Muscle of leg (tissue), 16 donors: ENCODE measurements at places on chromosomes 3 and 15. TPM values are rescaled to one million over a fixed set of nuclear protein-coding genes. Genes with fewer than 3 reads are reported as not detected.
A peak's percentile ranks its signal among the peaks of the same experiment; 100 is the strongest.

DUOXA2 gene
- polyA plus RNA-seq: not detected

COPG1 gene
- polyA plus RNA-seq: 142 TPM

P2RY13 gene
- polyA plus RNA-seq: 0.38 TPM

- DNase-seq: no peak
- no peaks in the 10 kb centered on the region for H3K27me3 ChIP-seq
- no peaks in the 10 kb centered on the region for H3K36me3 ChIP-seq
- no peaks in the 10 kb centered on the region for H3K4me1 ChIP-seq
- H3K4me3 ChIP-seq: no peak overlapping the region
Observed at GRCh38 chr3:169203631-169204550, 459.6 kb downstream of the MECOM start.

GRCh38 chr3:56878074-56878473 lies 76.3 kb upstream of the ARHGEF3 start:
- H3K27me3 ChIP-seq: no peaks in the 10 kb centered on the region
- H3K36me3 ChIP-seq: peaks cover 3% of the 10 kb centered on the region
- H3K27ac ChIP-seq: peak overlapping the region; percentile 87
- H3K4me1 ChIP-seq: peaks cover 18% of the 10 kb centered on the region
- peak; percentile 77 for DNase-seq

GRCh38 chr3:121757087-121757811 lies 7.7 kb upstream of the GOLGB1 start:
- H3K27me3 ChIP-seq: no peaks in the 10 kb centered on the region
- DNase-seq: peak; percentile 76
- no peak overlapping the region for H3K4me3 ChIP-seq

- H3K27me3 ChIP-seq: no peaks in the 10 kb centered on the region
- H3K27ac ChIP-seq: no peak overlapping the region
- no peak for DNase-seq
- H3K4me3 ChIP-seq: no peak overlapping the region
- no peaks in the 10 kb centered on the region for H3K4me1 ChIP-seq
- H3K36me3 ChIP-seq: no peaks in the 10 kb centered on the region
Observed at GRCh38 chr3:50995085-50995824, 320.5 kb downstream of the DOCK3 start.

GRCh38 chr3:72269475-72269874 lies 484.5 kb upstream of the PROK2 start:
- peaks cover 29% of the 10 kb centered on the region for H3K4me1 ChIP-seq
- peaks cover 8% of the 10 kb centered on the region for H3K27me3 ChIP-seq
- DNase-seq: no peak
- H3K36me3 ChIP-seq: no peaks in the 10 kb centered on the region
- H3K27ac ChIP-seq: peak overlapping the region; percentile 62
- H3K4me3 ChIP-seq: no peak overlapping the region

DNA sequence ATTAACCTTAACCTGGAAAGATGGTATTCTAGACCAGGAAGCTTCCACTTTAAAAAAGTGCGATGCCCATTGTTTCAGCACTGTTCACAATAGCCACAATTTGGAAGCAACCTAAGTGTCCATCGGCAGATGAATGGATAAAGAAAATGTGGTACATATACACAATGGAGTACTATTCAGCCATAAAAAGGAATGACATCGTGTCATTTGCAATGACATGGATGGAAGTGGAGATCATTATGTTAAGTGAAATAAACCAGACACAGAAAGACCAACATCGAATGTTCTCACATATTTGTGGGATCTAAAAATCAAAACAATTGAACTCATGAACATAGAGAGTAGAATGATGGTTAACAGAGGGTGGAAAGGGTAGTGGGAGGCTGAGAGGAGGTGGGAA lies 94.2 kb downstream of the NR2F2 start:
- H3K27me3 ChIP-seq: peaks cover 18% of the 10 kb centered on the region
- DNase-seq: no peak
- H3K27ac ChIP-seq: no peak overlapping the region
- H3K4me3 ChIP-seq: no peak overlapping the region
- H3K36me3 ChIP-seq: no peaks in the 10 kb centered on the region

DNA sequence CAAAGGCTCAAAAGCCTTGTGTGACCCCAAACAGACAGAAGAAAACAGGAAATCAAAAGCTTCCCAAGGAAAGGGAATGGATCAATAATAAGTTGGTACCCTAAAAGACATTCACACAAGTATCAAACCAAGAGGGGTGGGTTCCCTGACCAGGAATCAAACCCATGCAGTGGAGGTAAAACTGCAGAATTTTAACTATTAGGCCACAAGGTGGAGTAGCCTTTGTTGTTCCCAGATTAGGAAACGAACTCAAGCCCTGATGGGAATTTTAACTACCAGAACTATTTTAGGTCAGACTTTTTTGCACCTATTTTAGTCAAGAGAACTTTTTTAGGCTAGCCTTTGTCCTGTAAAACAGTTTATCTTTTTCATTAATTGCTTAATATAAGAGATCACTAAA lies 31.4 kb downstream of the SETMAR start:
- H3K27ac ChIP-seq: no peak overlapping the region
- H3K4me3 ChIP-seq: no peak overlapping the region
- no peaks in the 10 kb centered on the region for H3K27me3 ChIP-seq
- no peaks in the 10 kb centered on the region for H3K4me1 ChIP-seq
- no peak for DNase-seq

DNA sequence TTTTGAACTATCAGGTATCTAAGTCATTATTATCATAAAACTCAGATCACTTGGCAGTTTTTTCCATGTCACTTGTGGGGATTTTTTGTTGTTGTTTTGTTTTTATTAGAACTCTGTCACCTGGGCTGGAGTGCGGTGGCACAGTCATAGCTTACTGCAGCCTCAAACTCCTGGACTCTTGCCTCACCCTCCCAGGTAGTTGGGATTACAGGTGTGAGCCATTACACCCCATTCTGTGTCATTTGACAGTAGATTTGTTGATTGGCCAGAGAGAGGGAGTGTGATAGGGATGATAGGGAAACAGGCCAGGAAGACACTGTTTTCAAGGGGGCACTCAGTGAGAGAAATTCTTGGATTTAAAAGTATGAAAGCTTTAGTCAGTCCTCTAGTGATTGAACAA lies 54.7 kb upstream of the SCAANT1 start:
- H3K27ac ChIP-seq: no peak overlapping the region
- no peak overlapping the region for H3K4me3 ChIP-seq
- H3K4me1 ChIP-seq: peaks cover 11% of the 10 kb centered on the region
